ENCODE measurements at places on chromosomes 2 and 18.

DNA sequence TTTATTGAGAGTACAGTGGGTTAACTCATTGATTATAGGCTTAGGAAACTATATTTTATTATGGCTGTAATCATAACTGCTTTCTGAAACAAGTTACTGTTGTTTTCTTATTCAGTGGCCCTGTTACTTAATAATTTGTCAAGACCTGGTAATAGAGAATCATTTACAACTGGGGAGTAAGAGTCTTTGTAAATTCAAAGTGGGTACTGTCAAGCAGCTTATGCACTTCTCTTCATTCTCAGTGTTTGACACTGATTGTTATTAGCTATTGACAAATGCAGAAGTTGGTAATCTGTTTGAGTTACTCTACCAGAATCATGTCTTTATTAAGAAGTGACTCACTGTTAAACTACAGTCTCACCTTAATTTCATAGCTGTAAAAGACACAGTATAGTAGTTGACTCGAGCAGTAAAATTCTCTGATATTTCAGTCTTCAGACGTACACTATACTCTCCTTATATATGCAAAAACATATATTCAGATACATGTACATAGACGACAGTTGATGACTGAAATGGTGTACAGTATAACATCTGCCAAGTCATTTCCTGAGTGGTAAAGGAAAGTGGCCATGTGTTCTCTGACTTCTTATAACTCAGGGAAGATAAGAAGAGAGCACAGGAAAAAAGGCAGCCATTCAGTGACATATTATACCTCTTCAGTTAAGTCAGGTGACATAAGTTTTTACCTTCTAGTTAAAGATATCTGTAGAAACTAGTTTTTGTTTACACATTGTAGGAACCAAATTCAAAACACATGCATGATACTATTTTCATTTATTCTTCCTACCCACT is 36.0 kb upstream of the TTC27 start:
- peaks cover 12% of the 10 kb centered on the region for H3K36me3 ChIP-seq
- no peak for DNase-seq
- no peak overlapping the region for H3K27ac ChIP-seq
- no peaks in the 10 kb centered on the region for H3K27me3 ChIP-seq
- H3K4me1 ChIP-seq: no peaks in the 10 kb centered on the region
- H3K4me3 ChIP-seq: no peak overlapping the region

GRCh38 chr2:157443795-157444640 is at the start of gene CYTIP:
Gene CYTIP (minus strand): TSS chr2:157444089. CDS start chr2:157444020, 69 bp downstream.
- peaks cover 21% of the 10 kb centered on the region for H3K4me1 ChIP-seq
- peak within 1 kb of the TSS; percentile 93 for H3K4me3 ChIP-seq
- peaks cover 13% of the 10 kb centered on the region for H3K36me3 ChIP-seq
- no peaks in the 10 kb centered on the region for H3K27me3 ChIP-seq
- peak within 1 kb of the TSS; percentile 93 for H3K27ac ChIP-seq

DNA sequence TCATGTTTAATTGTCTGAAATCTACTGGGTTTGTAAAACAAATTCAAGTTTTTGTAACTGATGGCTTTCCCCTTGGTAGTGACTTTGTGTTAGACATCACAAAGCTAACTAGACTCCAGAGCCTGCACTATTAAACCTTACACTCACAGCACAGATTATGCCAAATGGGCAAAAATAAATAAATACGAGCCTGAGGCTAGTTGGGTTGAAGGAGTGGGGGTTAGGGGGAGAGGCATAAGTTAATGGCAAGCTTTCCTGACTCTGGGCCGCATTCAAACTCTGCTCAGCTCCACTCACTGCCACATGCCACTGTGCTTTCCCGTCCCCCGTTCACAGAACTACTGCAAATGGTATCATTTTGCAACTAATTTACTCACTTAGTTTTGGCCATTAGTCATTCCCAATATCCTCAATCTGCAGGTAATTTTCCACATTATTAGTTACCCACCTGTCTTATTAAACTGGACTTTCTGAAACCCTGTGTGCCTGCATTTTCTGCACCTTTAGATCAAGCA is 1079.9 kb upstream of the PIK3C3 start:
- H3K27ac ChIP-seq: no peak overlapping the region
- DNase-seq: no peak
- no peaks in the 10 kb centered on the region for H3K27me3 ChIP-seq
- H3K4me3 ChIP-seq: no peak overlapping the region
- H3K36me3 ChIP-seq: no peaks in the 10 kb centered on the region
- H3K4me1 ChIP-seq: no peaks in the 10 kb centered on the region

- peaks cover 25% of the 10 kb centered on the region for H3K36me3 ChIP-seq
- H3K27me3 ChIP-seq: no peaks in the 10 kb centered on the region
- peaks cover 6% of the 10 kb centered on the region for H3K4me1 ChIP-seq
- no peak overlapping the region for H3K27ac ChIP-seq
These were observed 61.3 kb downstream of the MGAT4A start for GRCh38 chr2:98669675-98670074.

- H3K27me3 ChIP-seq: no peaks in the 10 kb centered on the region
- DNase-seq: peak; percentile 9
- no peaks in the 10 kb centered on the region for H3K4me1 ChIP-seq
- H3K27ac ChIP-seq: no peak overlapping the region
These were observed 19.2 kb downstream of the DTNA start for GRCh38 chr18:34729264-34729663.

DNA sequence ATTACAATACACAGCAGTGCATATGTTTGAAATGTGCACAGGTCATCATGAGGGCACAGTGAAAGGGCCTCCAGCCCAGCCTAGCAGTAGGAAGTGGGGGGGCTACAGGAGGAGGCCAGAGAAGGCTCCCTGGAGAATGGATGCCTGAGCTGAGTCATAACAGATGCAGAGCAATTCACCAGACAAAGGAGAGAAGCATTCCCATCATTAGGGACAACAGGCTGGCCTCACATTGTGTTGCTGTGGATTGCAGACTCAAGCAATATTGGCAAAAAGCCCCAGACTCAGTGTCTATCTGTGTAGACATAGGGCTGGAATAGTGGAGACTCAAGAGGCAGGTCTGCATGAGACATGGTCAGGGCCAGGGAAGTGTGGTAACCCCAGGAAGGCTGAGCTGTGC is 329.9 kb downstream of the DLGAP1 start:
- H3K4me3 ChIP-seq: no peak overlapping the region
- H3K4me1 ChIP-seq: no peaks in the 10 kb centered on the region
- no peak overlapping the region for H3K27ac ChIP-seq
- H3K36me3 ChIP-seq: no peaks in the 10 kb centered on the region
- no peak for DNase-seq
- H3K27me3 ChIP-seq: no peaks in the 10 kb centered on the region

DNA sequence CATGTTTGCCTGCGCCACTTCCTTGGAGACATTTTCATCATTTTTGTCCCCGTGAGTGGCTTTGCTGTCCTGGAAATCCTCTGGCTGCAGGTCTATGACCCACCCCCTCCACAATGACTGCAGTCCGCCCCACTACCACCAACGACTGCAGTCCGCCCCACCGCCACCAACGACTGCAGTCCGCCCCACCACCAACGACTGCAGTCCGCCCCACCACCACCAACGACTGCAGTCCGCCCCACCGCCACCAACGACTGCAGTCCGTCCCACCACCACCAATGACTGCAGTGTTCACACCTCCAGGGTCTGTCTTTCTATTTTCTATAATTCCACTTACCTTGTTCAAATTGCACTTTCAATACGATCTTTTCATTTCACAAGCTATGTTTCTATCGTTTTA is 820.7 kb upstream of the SALL3 start:
- no peak overlapping the region for H3K4me3 ChIP-seq
- H3K27ac ChIP-seq: no peak overlapping the region
- H3K27me3 ChIP-seq: no peaks in the 10 kb centered on the region
- no peaks in the 10 kb centered on the region for H3K36me3 ChIP-seq
- H3K4me1 ChIP-seq: no peaks in the 10 kb centered on the region
- no peak for DNase-seq

GRCh38 chr2:240701736-240702639 is 10.3 kb downstream of the AQP12A start:
- H3K27me3 ChIP-seq: peaks cover 2% of the 10 kb centered on the region
- no peak overlapping the region for H3K27ac ChIP-seq
- no peaks in the 10 kb centered on the region for H3K4me1 ChIP-seq
- no peaks in the 10 kb centered on the region for H3K36me3 ChIP-seq

DNA sequence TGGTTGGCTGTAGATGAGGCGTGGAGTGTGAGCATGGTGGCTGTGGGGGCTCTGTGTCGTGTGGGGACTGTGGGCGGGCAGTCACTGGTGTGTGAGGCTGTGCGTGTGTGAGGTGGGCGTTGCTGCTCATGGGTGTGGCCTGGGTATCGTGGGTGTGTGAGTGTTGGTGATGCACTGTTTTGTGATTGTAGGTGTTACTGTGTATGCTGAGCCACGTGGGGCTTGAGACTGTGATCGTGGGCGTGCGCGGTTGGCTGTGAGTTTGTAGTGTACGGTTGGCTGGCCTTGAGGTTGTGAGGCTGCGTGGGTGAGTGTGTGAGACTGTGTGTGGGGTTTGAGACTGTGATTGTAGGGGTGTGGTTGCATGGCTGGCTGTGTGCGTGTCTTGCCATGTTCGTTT is 8.5 kb downstream of the INHBB start:
- H3K27ac ChIP-seq: no peak overlapping the region
- no peaks in the 10 kb centered on the region for H3K27me3 ChIP-seq

DNA sequence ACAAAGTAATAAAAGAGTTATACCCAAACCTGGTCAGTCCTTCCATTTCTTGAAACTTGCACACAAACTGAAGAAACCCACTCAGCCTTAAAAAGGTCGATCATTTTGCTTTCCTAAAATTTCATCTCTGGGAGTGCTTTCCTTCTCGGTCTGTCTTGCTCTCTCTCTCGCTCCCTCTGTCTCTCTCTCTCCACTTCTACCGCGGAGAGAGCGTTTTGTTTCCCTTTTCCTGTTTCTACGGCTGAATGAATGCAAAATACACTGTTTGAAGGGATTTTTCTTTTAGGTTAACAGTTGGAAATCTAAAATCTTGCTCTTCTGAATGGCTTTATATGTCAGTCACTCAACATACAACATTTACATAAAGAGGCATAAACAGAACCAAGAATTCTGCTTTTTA is 424.2 kb downstream of the TGIF1 start:
- H3K27me3 ChIP-seq: no peaks in the 10 kb centered on the region
- H3K27ac ChIP-seq: no peak overlapping the region
- H3K36me3 ChIP-seq: no peaks in the 10 kb centered on the region
- no peak overlapping the region for H3K4me3 ChIP-seq
- no peak for DNase-seq

DNA sequence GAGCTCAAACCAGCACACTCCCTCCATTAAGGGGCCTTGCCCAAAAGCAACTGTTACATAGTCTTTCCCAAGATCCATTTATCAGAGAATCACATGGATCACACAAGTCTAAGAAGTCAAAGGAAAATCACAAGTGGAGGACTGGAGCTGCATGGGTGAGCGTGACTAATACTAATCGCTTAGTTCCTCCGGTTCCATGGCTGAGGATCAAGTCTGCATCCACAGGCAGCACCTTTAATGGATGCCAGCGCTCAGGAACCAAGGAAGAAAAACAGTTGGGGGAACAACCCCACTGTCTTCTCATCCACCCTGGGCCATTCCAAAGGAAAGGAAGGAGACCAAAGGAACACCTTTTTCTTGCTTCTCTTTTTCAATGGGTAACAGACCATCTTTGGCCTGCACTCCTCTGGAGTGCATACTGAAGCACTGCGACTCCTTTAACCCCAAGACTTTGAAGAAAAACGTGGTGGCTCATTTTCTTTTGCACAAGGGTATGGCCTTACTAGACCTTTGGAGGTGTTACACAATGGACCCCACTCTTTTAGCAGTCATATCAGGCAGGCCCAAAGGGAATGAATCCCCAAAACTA is 9.2 kb upstream of the WDR33 start:
- DNase-seq: no peak
- no peaks in the 10 kb centered on the region for H3K27me3 ChIP-seq
- H3K36me3 ChIP-seq: no peaks in the 10 kb centered on the region
- H3K4me3 ChIP-seq: no peak overlapping the region
- no peak overlapping the region for H3K27ac ChIP-seq
- no peaks in the 10 kb centered on the region for H3K4me1 ChIP-seq

DNA sequence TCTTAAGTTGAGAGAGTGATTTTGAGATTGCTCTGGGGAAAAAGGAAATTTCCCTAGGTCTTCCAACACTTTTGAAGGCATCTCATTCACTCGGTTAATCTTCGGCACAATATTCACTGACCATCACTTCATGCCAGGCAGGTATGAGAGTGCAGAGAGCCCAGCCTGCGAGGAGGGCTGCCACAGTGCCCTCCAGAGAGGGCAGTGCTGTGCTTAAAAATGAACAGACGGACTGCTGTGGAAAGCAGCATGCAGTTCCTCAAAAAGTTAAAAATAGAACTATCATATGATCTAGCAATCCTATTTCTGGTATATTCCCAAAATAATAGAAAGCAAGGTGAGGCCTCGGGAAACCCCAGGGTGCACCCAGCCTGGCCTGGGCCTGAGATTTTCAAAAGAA is 374.9 kb upstream of the RAB6C start:
- no peaks in the 10 kb centered on the region for H3K4me1 ChIP-seq
- no peak overlapping the region for H3K27ac ChIP-seq
- H3K27me3 ChIP-seq: no peaks in the 10 kb centered on the region

DNA sequence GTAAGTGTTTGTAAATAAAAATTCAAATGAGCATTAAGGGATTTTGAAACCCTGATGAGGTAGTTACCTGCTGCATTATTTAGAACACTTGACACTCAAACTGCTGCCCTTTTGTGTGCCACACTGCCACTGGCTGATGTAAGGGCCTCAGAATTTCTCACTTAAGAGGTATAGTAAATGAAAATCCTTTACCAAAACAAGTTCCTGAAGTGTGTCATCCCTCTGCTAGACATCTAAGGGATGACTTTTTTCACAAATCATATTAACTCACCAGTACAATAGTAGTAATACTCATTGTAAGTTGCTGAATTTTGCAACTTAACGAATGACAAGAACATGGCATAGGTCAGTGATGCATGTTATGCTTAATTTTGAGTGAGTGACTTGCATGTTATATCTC is 274.9 kb upstream of the UBE2E3 start:
- H3K4me3 ChIP-seq: no peak overlapping the region
- no peak overlapping the region for H3K27ac ChIP-seq
- no peaks in the 10 kb centered on the region for H3K4me1 ChIP-seq

GRCh38 chr2:32752205-32752604 is 124.4 kb downstream of the TTC27 start:
- H3K27ac ChIP-seq: no peak overlapping the region
- no peak overlapping the region for H3K4me3 ChIP-seq
- H3K4me1 ChIP-seq: no peaks in the 10 kb centered on the region
- no peaks in the 10 kb centered on the region for H3K27me3 ChIP-seq

DNA sequence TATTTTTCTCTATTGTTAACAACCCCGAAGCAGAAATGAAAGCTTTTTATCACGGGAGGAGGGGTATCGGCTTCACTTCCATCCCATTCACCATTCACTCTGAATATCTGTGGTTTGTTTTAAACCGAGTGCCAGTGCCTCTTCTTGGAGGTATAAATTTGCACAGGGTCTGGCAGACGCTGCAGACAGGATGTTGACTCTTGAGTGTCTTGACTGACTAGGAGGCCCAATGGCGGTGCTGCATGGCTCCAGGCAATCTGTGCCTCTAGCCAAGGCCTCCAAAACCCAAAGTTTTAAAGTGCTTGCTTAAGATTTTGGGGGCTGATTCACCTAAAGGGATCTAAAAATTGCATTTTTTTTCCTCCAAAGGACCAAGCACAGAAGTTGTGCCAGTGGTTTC is 183.8 kb downstream of the LTBP1 start:
- no peak for DNase-seq
- H3K4me3 ChIP-seq: no peak overlapping the region
- no peak overlapping the region for H3K27ac ChIP-seq
- no peaks in the 10 kb centered on the region for H3K27me3 ChIP-seq
